Muscle of leg (tissue), 16 donors: ENCODE measurements at places on chromosomes 12 and 14. TPM values are rescaled to one million over a fixed set of nuclear protein-coding genes. Genes with fewer than 3 reads are reported as not detected.

The DDX47 gene
- polyA plus RNA-seq = 55.2 TPM

The MMP17 gene
- polyA plus RNA-seq = 4.6 TPM

The RNF212B gene
- polyA plus RNA-seq = not detected

The C12orf54 gene
- 0.53 TPM for polyA plus RNA-seq

The KRT86 gene
- not detected for polyA plus RNA-seq

The DDN gene
- polyA plus RNA-seq = 10.3 TPM

The PPFIA2 gene
- polyA plus RNA-seq = 0.98 TPM

The LRCOL1 gene
- 0.22 TPM for polyA plus RNA-seq

The C12orf60 gene
- 1.4 TPM for polyA plus RNA-seq

The LUM gene
- polyA plus RNA-seq = 542 TPM

The SYT10 gene
- polyA plus RNA-seq = not detected

The RASSF8 gene
- 16.5 TPM for polyA plus RNA-seq

The CLEC12A gene
- 0.81 TPM for polyA plus RNA-seq

The KRT75 gene
- not detected for polyA plus RNA-seq

The RNFT2 gene
- 0.88 TPM for polyA plus RNA-seq

The NUP107 gene
- 50.0 TPM for polyA plus RNA-seq

The IRF9 gene
- polyA plus RNA-seq = 26.9 TPM

The RPL10L gene
- polyA plus RNA-seq = not detected

The KRT85 gene
- not detected for polyA plus RNA-seq

The KRT6A gene
- polyA plus RNA-seq = 0.55 TPM

The FAM222A gene
- 8.6 TPM for polyA plus RNA-seq

The POTEM gene
- polyA plus RNA-seq = not detected

The C12orf43 gene
- 13.8 TPM for polyA plus RNA-seq

The SSTR1 gene
- 0.11 TPM for polyA plus RNA-seq

The SCNN1A gene
- polyA plus RNA-seq = 4.1 TPM

The GYS2 gene
- 0.27 TPM for polyA plus RNA-seq

The CLEC1A gene
- 3.4 TPM for polyA plus RNA-seq

The HOXC12 gene
- 0.08 TPM for polyA plus RNA-seq

The NTN4 gene
- polyA plus RNA-seq = 43.9 TPM

The TMPRSS12 gene
- polyA plus RNA-seq = 0.11 TPM

The HOTAIR gene
- 7.3 TPM for polyA plus RNA-seq

The SERPINA12 gene
- not detected for polyA plus RNA-seq

The AQP5 gene
- polyA plus RNA-seq = 1.1 TPM

The BCL11B gene
- 1.6 TPM for polyA plus RNA-seq

The HOXC5 gene
- 0.54 TPM for polyA plus RNA-seq

The PRKD1 gene
- 29.5 TPM for polyA plus RNA-seq

The PPFIBP1 gene
- polyA plus RNA-seq = 33.5 TPM

The PNMA1 gene
- polyA plus RNA-seq = 26.6 TPM

The SERPINA3 gene
- polyA plus RNA-seq = 0.12 TPM

The CABP1 gene
- polyA plus RNA-seq = 2.5 TPM

The WNT1 gene
- polyA plus RNA-seq = 0.21 TPM
